Fibroblast of pulmonary artery (primary cell): ENCODE measurements at places on chromosomes 1 and 21.

GRCh38 chr1:84776639-84777038, 86.4 kb upstream of the SSX2IP start:
- no peak for DNase-seq

DNA sequence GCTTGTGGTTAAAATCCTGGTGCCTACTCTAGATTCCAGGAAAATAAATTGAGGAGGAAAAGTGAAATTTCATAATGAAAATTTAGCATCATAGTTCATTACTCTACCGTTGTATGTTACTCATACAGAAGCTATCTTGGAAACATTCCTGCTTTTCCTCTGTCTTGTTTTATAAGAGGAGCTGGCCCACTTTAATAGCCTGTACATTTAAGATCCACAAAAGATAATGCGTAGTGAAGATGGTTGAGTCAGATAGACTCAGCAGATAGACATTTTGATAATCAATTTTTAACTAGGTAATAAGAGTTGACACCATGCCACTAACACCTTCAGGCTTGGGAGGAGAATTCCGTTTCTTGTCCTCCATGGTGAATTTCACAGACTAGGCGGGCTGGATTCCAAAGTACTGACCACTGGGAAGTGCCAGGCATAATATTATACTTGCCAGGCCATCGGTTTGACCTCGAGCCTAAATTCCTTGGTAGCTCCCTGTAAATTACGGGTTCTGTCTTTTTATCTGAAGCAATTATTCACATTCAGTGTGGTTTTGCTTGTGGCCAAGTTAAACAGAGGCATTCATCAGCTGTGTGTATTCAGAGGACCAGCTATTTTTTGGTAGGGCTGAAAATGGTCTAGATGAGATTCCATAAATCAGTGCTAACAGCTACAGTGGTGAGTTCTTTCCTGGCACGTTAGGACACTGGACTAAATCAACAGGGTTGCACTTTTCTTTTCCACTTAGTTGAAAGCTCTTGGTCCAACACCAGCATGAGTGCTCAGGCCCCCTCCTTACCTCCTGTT, 111.9 kb upstream of the KAZN start:
- DNase-seq: peak; percentile 71

- DNase-seq: no peak
These were observed 136.1 kb downstream of the GPATCH2 start for GRCh38 chr1:217494767-217495166.

DNA sequence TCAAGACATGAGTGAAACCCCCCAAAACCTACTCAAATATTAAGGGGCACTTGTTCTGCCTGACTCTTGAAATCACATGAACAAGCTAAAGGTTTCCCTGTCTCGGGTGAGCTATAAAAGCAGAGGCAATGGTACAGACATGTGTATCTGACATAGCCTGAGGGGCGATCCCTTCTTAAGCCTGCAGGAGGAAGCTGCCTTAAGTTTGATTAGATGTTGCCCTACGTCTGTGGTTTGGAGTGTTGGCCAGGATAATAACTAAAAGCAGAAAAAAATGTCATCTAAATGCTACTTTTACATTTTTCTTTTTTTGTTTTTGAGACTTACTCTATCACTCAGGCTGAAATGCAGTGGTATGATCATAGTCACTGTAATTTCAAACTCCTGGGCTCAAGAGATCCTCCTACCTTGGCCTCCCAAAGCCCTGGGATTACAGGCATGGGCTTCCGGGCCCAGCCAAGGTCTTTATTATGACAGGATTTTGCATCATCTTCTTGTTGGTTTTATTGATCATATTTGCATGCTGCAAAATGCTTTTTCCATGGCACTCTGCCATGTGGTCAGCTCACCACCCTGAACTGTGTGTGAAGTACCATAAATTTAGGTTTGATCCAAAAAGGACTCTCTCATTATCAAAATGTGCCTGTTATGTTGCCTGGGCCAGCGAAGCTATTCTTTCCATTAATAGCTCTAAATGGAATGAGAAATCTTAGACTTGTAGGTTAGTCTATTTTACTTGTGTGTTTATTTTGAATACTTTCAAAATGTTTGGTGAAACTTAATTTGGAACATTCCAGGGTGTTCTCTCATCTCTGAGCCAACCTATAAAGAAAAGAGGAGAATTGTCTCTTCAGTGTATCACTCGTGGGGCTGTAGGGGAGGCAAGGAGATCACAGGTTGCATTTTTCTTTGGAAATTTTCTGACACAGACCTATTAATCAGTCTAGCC, 15.0 kb upstream of the HMGN1 start:
- no peak for DNase-seq

GRCh38 chr1:99745684-99746083, 20.8 kb downstream of the FRRS1 start:
- DNase-seq: no peak

- DNase-seq: peak; percentile 45
These were observed 57.0 kb upstream of the CACYBP start for GRCh38 chr1:174942547-174943255.

DNA sequence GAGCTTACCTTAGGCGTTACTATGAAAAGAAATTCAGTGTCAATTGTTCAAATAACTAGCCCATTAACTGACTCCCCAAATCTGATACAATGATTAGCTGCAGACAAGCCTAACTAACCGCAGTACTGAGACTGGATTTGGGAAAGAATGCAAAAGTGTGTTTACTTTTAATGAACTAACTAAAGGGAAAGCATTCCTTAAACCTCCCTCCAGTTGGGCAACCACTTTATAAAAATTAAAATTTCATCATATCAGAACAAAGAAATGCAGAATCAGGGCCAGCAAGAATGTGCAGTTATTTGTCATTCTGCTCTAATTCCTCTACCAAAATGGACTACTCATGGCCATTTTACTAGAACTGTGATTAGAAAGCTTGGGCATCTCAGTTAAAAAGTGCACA, 11.7 kb upstream of the NR5A2 start:
- no peak for DNase-seq

DNA sequence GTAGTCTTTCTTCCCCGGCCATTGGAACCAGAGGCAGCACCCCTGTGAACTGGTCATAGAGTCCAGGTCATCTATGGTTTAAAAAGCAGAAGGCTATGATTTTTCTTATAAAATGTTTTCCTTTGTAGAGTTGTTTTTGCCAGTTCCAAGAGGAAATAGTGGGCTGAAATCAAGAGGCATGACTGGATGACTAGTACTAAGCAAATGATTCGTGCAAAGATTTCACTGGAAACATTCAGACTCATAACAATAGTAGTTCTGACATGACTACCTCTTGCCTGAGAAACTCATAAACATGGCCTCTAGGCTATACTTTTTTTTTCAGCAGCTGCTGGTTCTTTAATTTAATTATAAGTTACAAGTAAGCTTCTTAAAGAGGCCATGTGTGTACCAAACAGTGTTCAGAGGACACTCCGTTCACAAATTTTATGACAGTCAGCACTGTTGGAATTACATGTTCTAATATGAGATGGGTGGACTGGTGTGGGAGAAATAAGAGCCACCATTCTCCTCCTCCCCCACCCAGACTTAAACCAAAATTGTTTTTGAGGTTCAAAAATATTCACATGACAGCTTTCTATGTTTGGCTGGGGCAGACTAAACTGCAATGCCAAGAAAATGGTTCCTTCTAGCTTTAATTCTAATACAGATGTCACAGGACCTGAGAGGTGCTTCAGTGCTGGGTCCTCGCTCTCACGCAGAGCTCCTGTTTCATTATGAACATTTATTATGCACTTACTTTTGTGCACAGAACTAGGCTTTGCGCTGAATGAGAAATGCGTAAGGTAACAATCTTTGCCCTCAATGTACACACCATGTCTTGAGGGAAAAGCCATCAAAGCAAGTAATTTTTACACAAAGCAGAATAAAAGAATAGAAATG, 147.5 kb downstream of the ZC3H11B start:
- peak; percentile 47 for DNase-seq
